ENCODE measurements at places on chromosomes 5 and 9. TPM values are rescaled to one million over a fixed set of nuclear protein-coding genes. Genes with fewer than 3 reads are reported as not detected.

The SPINK1 gene
- 64.5 TPM for total RNA-seq

The DOCK8 gene
- 11.4 TPM for total RNA-seq

DNA sequence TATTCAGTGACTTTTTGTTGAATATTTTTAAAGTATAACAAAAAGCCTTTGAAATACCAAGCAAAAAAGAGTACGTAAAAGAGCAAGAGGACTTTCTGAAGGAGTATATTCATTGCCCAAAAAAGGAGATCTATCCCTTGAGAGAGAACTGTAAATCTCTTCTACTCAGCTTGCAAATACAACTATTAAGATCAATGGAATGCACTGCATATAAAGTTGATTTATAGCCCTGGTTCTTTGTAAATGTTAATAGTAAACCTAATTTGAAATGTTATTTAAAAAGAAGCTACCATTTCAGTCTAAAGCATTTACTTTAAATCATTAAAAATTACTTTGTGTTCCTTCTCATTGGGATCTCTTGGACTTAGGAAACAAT is 168.1 kb downstream of the PDE4D start:
- no peak for DNase-seq

The REXO4 gene
- 20.9 TPM for total RNA-seq

- DNase-seq, result no peak
Observed at GRCh38 chr5:128329386-128329939, 208.6 kb downstream of the FBN2 start.

All from suprapubic skin (tissue), 4 donors.